ENCODE measurements at places on chromosomes 3 and 15. TPM values are rescaled to one million over a fixed set of nuclear protein-coding genes. Genes with fewer than 3 reads are reported as not detected.

Gene ROPN1
- not detected for total RNA-seq

Gene FRMD4B
- 55.8 TPM for total RNA-seq

Gene MESP1
- total RNA-seq: 5.1 TPM

Gene MFGE8
- total RNA-seq: 38.1 TPM

Gene FANCD2
- total RNA-seq: 109 TPM

Gene COL8A1
- 0.09 TPM for total RNA-seq

Gene GREM1
- total RNA-seq: not detected

Gene GOLGA8O
- 7.8 TPM for total RNA-seq
